Cortex of kidney (tissue), 1 donor: ENCODE measurements at places on chromosomes 7 and 10.

DNA sequence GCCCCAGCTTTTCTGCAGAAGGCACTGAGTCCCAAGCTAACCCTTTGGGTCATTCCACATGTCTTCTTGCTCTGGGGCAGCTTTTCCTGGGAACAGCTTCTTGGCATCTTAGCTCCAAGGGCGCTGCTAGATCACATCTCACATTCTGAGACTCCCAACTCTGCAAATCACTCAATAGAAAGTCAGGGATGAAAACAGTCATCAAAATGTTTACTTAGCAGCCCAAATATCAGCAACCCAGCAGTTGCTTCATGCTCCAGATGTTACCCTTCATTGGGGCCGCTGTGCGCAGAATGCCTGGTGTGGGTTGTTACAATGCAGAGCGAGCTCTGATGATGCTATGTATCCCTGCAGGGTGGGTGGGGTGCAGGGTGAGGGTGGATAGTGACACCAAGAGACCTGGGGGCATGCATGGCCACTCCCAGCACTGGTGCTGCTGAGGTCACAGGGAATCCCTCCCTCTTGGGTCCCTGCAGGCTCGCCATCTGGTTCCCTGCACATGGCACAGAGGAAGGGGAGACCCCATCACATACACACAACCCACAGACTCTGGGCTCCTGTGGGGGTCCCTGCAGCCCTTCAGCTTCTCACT is 19.0 kb downstream of the WDFY4 start:
- DNase-seq, result no peak

- no peak for DNase-seq
Measured at GRCh38 chr7:116197360-116197759, 13.0 kb upstream of the TES start.

GRCh38 chr10:110335314-110336064 is 30.8 kb upstream of the SMNDC1 start:
- DNase-seq, result no peak

DNA sequence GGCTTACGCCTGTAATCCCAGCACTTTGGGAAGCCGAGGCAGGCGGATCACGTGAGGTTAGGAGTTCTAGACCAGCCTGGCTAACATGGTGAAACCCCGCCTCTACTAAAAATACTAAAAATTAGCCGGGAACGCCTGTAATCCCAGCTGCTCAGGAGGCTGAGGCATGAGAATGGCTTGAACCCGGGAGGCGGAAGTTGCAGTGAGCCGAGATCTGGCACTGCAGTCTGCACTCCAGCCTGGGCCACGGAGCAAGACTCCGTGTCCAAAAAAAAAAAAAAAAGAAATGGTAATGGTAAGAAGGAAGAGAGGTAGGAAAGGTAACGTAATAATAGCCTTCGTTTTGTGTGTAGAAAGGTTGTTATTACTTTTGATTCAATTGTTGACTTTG is 1.2 kb downstream of the HSPA14 start:
- no peak for DNase-seq

DNA sequence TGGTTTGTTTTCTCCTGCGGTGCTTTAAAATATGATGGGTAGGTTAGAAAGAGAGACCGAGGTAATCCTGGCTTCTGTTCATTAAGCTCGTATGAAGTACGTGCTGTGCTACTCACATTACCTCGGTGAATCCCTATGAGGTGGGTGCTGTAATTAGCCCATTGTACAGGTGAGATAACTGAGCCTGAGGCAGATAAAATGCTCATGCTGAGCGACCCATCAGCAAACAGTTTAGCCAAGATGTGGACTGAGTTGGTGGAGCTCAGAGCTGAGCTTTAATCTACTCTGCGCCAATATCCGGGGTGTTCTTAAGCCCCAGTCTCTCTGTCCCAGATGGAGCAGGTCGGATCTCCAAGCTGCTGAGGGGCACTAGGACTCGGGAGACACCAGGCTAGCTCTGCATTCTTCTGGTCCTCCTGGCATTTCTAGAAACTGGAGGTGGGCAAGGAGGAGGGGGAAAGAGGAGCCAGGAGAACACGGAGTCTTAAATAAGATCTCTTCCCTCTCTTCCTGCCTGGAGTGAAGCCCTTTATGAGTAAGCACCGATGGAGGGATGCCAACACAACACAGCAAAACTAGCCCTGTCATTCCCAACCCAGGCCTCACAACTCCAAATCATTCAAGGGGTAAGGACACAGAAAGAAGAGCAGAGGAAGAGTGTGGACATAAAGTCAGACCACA is 458.5 kb downstream of the KCNMA1 start:
- no peak for DNase-seq

DNA sequence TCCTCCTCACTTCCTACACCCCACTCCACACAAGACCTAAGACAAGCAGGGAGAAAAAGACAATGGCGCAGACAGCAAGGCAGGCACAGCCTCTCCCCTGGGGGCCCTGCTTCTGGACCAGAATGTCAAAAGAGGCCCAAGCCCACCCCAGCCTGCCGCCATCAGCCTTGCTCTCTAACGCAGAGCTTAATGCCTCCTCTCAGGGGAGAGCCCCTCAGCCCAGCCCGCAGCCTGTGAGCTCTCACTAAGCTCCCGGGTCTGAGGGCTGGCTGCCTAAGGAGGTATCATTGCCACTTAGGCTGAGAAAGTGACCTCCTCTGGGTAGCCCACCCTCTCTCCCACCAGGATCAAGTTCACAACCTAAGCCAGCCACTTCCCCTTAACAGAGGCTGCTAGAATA is 16.7 kb downstream of the SLIT1 start:
- no peak for DNase-seq

DNA sequence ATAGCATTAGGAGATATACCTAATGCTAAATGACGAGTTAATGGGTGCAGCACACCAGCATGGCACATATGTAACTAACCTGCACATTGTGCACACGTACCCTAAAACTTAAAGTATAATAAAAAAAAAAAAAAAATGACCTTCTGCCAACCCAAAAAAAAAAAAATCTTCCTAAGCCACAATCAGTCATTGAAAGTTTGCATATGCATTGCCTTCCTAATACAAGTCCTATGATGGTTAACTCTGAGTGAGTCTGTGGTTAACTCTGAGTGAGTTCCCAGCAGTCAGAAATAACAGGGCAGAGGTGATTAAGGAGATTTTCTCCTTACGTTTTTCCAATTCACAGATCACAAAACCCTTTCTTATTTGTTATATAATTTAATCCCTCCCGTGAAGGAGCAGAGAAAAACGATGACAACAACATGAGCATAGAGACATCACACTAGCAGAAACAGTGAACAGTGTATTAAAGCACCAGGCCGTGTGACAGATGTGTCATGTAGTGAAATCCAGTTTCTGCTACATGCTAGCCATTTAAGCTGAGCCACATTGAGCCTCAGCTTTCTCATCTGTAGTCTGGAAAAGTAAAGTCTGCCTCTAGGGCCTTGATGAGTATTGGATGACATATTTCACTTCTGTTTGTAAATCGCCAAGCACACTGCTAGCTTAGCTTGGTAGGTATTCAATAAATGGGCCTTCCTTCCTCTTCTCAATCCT is 7.4 kb upstream of the RNF148 start:
- no peak for DNase-seq

GRCh38 chr10:85510682-85511081 is 855.9 kb downstream of the GRID1 start:
- DNase-seq, result no peak

DNA sequence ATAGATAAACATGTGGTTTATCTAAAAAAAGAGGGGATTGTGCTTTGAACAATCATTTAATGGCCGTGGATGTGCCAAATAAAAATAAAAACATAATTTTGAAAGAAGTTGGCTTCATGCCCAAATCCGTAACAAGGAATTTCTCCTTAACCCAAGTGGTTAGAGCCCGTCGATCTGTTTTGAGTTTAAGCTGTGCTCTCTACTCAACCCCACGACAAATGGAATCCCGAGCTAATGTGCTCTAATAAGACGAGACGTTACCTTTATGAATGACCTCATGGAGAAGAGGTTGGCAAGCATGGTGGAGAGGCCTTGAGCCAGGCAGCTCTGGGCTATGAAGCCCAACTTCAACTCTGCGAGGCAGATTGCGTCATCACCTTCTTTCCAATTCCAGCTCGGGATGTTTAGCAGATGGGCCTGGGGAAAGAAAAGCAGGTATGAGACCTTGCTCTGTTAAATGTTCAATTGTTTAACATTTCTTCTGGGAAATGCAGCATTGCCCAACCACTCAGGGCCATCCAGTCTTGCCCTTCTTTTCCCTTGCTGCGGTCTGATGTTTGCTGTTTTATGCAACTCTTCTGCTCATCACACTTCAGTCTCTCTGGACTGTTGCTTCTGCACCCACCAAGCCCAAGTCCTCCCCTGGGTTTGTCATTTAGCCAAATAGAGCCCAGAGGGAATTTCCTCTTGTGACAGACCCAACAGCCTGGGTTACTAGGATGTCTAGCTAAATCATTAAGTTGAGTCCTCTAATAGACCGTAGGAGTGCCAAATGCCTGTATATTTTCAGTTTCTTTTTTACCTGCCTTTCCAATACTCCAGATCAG is 564.6 kb downstream of the KCNMA1 start:
- DNase-seq, result no peak

GRCh38 chr7:11681461-11681860 is 150.5 kb downstream of the THSD7A start:
- no peak for DNase-seq

- DNase-seq, result no peak
Measured at GRCh38 chr7:80699045-80699638, 60.7 kb downstream of the CD36 start.

GRCh38 chr7:143410521-143411004 is 1.9 kb upstream of the EPHA1 start:
- DNase-seq, result no peak

DNA sequence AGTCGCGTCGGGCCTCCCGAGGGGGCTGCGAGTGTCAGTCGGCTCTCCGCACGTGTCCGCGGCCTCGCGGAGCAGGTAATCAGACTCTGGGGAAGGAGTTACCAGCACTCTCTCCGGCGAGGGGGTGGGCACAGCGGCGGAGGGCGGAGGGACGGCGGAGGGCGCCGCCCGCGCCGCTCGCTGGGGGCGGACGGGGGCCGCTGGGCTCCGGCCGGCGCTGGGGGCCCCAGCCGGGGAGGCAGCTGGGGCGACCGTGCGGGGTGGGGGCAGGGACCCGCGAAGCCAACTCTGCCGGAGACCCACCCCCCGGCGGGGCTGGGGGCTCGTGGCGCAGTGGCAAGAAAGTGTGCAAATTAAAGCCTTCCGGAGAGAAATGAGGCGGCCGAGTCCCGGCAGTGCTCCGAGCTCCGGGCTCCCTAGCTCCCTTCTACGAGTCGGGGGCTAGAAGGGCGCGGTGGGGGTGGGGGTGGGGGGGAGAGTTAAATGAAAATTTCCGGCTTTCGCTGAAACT is at the start of gene CDK6:
TSS of gene CDK6 (minus strand) at position 85 of the 511 bp plus-strand sequence. CDS start 3,250 bp downstream, outside the sequence.
- DNase-seq, result no peak

DNA sequence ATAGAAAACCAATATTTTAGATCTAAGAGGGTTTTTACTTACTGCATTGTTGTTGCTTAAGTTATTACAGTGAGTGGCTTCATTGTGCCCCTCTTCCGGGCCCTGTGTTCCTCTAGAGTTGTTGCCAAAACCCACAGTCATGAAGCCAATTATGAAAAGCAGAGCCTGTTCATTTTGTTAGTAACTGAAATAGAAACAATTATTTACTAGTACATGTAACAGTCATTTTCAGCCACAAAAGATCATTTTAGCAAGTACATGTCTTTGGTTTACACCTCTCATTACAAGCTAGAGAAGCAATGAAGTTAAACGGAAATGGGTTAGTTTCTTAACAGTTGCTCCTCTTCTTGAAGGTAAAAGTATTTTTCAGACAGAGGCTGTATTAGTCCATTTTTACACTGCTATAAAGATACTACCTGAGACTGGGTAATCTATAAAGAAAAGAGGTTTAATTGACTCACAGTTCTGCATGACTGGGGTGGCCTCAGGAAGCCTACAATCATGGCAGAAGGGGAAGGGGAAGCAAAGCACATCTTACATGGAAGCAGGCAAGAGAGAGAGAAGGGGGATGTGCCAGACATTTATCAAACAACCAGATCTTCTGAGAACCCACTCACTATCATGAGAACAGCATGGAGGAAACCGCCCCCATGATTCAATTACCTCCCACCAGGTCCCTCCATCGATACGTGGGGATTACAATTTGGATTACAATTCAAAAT is 380.5 kb downstream of the SFMBT2 start:
- DNase-seq, result no peak
